NCI-H2081 treated with DMSO at 0.1 percent for 48 hours (cell line): ENCODE measurements at places on chromosomes 3 and 15.

- DNase-seq = no peak
Measured at GRCh38 chr15:62121273-62122015, 43.6 kb downstream of the C2CD4B start.

DNA sequence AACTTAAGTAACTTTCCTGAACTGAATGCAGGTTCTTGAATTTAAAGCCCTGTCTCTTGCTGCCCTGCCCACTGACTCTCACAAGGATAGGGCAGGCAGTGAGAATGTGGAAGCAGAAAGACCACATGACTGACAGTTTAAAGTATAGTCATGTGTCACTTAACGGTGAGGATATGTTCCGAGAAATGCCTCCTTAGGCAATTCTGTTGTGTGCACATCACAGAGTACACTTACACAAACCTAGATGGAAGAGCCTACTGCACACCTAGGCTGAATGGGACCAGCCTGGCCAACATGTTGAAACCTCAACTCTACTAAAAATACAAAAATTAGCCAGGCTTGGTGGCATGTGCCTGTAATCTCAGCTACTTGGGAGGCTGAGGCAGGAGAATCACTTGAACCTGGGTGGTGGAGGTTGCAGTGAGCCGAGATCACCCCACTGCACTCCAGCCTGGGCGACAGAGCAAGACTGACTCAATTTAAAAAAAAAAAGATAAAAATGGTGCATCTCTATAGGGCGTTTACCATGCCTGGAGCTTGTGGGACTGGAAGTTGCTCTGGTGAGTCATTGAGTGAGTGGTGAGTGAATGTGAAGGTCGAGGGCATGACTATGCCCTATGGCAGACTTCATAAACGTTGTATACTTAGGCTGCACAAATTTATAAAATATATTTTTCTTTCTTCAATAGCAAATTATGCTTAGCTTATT, 18.9 kb upstream of the COPG1 start:
- no peak for DNase-seq

DNA sequence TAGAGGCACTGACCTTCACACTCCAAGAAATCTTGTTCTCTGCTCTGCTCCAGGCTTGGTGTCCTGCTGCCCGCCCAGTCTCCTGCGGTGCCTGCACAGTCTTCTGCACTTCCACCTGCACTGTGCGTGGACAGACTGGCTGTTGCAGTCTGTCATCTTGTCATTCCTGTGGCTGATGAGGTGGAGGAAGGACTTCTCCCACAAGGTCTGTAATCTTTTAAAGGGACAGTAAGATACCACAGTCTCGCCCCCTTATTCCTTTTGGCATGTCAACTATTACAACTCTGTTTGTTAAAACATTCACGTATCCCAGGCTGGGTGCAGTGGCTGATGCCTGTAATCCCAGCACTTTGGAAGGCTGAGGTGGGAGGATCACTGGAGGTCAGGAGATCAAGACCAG, 54.1 kb upstream of the IGF2BP2 start:
- no peak for DNase-seq

DNA sequence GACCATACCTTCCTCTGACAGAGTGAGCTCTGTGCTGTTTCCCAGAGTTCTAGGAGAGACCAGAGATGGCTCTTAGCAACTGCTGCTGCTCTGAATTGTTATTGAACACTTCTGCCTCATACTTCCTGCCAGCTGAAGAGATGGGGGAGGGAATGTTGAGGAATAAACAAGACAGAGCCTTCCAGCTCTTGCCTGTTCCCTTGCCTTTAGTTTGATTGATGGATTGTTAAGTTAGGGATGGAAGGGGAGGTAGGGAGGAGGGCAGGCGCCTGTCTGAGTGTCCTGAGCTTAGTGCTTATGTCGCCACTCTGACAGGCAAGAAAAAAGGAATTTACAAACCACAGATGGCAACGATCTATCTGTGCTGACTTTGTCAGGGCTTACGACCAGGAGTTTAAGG, 42.8 kb downstream of the ZNF609 start:
- no peak for DNase-seq

- DNase-seq = no peak
Measured at GRCh38 chr3:123880998-123881561, 3.1 kb downstream of the MYLK start.

DNA sequence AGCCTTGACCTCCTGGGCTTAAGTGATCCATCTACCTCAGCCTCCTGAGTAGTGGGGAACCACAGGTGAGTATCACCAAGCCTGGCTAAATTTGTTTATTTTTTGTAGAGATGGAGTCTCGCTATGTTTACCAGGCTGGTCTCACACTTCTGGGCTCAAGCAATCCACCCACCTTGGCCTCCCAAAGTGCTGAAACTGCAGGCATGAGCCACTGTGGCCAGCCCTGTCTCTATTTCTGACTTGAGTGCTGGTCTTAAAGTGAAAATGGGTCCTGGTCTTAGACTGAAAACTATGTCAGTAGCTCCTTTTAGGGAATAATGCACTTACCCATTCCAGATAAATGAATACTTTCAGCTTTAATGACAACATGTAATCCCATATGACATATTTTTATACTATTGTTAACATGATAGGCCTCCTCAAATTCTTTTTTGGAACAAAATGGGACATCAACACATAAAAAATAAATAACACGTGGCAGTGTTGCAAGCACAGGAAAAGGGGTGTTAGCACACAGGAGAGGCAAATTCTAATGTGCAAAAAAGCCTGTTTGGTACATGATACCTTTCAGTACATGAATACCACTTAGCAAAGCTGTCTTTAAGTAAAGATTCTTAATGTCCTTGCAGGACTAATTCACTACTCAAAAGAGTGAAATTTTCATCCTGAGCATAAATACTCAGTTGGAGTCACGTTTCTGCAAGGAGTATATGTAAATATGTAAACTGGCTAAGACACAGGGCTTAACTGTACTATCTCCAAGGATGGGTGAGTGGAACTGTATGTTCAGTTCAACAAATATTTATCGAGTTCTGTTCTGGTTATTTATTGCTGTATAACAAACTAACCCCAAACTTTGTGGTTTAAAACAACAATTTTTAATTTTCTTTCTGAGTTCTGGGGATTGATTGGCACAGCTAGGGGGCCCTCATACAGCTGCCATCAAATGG, 194.7 kb downstream of the NR1D2 start:
- DNase-seq = no peak

DNA sequence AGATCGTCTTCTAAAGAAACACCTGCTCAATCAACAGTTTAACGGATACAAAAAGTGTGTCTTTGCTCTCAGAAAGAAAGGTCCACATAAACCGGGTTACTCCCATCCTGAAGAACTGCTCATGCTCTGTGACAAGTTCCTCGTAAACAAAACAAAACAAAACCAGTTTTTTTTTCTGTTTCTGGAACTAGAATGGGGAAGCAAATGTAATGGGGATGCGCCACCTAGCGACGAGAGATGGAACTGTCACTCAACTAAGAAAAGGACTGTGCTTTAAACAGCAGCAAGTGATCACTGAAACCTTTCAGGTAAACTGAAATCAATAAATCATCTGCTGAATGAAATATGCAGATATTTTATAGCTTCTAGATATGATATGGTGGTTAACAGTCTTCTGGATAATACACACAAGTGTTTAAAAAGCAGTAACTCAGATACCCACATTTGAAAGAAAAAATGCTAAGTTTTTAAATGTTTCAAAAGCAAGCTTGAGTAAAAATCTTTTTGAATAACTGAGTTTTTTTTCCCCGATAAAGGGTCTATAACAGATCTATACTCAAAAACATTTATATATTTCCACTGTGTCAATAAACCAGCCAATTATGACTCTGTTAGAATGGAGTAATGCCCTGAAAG, 10.9 kb downstream of the TM2D3 start:
- no peak for DNase-seq

GRCh38 chr3:18767756-18768303, 342.7 kb upstream of the SATB1 start:
- DNase-seq = no peak

DNA sequence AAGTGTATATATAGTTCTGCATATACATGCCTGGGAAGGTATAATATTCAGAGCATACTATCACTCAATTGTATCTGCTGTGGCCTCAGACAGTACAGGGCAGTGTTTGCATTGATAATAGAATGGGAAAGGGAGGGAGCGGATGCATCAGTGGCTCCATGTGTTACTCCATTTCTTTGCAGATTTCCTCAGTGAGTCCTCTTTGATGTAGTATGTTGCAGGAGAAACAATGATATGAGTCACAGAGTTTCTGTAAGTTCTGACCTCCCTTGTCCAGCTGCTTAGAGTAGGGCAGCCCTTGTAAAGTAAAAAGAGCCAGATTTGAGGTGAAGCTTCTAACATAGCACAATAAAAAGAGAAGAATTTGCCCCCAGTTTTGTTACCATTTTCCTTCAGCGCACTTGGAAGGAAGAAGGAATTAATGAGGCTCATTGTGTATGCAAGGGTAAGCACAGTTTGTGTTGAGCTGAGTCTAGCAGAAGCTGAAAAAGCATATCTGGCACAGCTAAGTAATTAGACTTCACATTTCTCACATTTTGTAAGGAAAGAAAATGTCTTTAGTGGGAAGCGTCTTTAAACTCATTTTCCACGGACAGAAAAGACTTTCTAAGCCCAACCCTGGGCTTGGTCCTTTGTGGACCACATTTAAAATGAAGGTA, 555.8 kb upstream of the IL12A start:
- DNase-seq = no peak

DNA sequence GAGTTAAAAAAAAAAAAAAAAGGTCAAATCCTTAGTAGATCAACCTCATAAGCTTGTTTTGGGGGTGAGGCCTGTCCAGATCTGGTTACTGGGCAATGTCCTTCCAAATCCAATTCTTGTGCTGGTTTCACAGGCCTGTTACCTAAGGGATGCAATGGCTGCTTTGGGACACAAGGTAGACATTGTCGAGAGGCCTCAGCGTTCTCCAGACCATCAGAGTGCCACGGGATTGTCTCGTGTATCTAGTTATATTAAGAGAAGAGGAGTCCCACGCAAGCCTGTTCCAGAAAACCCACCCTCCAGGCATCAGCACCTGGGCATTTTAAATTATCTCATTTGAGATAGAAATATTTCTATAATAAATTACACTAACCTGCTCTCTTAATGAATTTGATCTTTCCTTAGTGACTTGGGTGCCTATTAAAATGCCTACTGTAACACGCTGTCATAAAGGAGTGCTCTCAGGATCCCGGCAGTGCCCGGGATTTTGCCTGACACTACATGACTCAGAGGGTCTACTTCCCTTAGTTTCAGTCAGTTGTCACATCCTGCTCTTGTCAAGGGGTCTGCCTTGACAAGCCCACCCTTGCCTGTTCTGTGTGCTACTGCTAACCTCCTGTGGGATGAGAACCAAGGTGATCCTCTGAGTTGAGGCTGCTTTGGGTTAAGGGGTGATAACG, 116.0 kb downstream of the LIPC start:
- DNase-seq = no peak

DNA sequence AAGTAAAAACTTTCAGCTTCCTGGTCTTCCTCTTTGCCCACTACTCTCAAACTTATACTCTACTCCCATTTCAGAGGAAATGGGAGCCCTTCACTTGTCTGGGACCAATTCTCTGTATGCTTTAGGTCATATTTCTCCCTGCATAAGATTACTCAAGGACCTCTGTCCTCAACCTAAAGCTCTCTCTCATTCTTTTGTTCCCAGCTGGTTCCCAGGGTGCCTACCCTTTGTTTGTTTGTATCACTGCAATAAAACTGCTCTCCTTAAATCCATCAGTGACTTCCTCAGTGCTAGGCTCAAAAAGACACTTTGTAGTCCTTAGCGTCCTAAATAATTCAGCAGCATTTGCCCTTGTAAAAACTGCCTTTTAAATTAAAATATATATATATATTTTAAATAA, 2.9 kb downstream of the NGRN start:
- DNase-seq = no peak

- no peak for DNase-seq
Measured at GRCh38 chr15:69389426-69389825, 24.7 kb upstream of the KIF23 start.

GRCh38 chr15:69392352-69392751, 21.8 kb upstream of the KIF23 start:
- DNase-seq = no peak

DNA sequence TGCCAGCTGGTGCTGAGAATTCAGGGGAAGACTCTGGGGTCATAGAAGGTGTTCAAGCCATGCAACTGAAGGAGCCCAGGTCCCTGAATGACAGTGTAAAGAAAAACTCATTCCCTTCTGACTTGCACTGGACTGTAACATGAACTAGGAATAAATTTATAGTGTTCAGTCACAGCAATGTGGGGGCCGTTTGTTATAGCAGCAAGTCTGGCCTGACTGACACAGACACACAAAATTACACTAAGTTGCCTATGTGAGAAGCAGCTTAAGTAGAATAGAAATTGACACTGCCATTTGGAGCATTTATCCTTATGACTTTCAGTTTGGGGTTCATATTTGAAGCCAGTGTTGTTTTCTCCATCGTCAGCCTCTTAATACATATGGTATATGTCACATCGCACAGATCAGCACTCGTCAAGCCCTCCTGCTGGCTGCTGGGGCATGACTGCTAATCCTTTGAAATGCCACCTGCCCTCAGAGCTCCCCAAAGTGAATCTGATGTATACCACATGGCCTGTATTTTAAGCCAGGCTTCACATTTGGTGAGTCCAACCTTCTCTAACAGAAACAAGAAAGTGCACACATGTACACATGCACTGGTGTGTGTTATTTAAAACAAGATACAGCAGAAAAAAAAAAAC, 17.1 kb upstream of the HEG1 start:
- DNase-seq = no peak

- no peak for DNase-seq
Measured at GRCh38 chr15:83858820-83859505, 205.0 kb downstream of the ADAMTSL3 start.

DNA sequence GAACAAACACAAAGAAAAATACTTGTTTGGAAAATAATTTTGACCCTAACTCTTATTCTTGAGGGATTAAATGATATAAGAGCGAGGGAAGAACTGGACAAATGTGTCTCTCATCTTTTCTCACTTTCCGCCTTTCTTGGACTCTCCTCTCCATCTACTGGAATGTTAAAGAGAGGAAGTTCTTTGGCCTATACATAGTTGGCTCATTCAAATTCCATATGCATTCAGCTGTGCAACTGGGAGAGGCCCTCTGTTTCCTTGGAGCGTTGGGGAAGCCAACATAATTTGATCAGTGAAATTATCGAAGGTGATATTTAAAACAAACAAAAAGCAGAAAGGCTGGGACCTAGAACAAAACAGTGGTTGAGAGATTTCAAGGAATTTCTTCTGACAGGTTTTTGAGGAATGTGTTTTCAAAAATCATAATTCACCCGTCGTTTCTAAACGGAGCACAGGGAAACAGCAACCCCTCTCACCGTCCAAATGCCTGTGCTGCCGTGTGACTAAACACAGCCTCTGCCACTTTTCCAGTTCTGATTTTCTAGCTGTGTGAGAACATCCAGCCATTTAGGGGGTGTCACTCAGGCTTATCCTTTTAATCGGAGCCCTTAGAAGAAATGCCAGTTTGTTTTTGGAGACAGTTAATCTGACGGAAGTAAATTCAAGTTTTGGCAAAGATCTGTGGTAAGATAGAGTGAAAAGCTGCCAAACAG, 489.9 kb downstream of the SOX2 start:
- no peak for DNase-seq

- DNase-seq = no peak
Measured at GRCh38 chr3:170584585-170585007, 1.3 kb downstream of the SLC7A14 start.
